ENCODE measurements at places on chromosomes 13 and 19. TPM values are rescaled to one million over a fixed set of nuclear protein-coding genes. Genes with fewer than 3 reads are reported as not detected.

Gene AP1M1
- total RNA-seq = 150 TPM

Gene LMO7
- 23.1 TPM for total RNA-seq

Gene ZNF491
- total RNA-seq = 1.4 TPM

Gene ZNF83
- total RNA-seq = 57.8 TPM

Gene KASH5
- 0.45 TPM for total RNA-seq

Gene HRC
- not detected for total RNA-seq

Gene ARRDC5
- total RNA-seq = 1.8 TPM

Gene ENOX1
- total RNA-seq = 0.19 TPM

Gene ZFP28
- 5.6 TPM for total RNA-seq

Gene FAM216B
- total RNA-seq = not detected

- H3K36me3 ChIP-seq = peaks cover 24% of the 10 kb centered on the region
- H3K4me3 ChIP-seq = peak overlapping the region; percentile 81
- H3K27ac ChIP-seq = peak overlapping the region; percentile 97
- peaks cover 38% of the 10 kb centered on the region for H3K27me3 ChIP-seq
- peaks cover 65% of the 10 kb centered on the region for H3K4me1 ChIP-seq
- DNase-seq = peak; percentile 32
Measured at GRCh38 chr13:50126263-50126992, 111.2 kb downstream of the KCNRG start.

DNA sequence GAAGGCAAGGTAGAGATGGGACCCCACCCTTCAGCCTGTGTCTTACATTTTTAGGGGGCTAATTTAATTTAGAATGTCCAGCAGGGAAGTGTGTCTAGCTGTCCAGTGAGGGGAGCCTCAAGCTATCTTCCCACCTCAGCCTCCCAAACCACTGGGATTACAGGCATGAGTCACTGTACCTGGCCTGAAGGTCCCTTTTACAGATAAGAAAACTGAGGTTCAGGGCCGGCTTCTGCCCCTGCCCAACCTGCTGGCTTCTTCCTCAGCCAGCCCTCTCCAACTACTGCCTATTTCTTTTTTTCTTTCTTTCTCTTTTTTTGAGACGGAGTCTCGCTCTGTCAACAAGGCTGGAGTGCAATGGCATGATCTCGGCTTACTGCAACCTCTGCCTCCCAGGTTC, 19.4 kb upstream of the HOMER3 start:
- H3K4me3 ChIP-seq = no peak overlapping the region
- H3K27me3 ChIP-seq = peaks cover 12% of the 10 kb centered on the region
- no peaks in the 10 kb centered on the region for H3K36me3 ChIP-seq
- no peak overlapping the region for H3K27ac ChIP-seq

DNA sequence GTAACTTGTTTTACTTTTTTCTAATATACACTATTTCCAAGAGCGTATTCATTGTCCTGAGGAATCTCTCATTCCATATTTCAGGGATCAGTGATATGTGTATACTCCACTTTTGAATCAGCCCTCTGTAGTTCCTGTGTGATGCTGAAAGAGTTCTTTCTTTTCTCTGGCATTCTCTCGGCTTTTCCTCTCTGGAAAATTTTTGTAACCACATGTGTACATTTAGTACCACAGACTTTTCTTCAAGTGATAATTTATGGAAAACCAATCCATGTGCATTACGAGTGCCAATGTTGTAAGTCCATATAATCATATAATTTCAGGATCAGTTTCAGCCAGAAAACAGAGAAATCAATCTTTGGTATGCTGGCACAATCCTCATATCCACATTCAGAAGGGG, 102.2 kb upstream of the MBNL2 start:
- no peak overlapping the region for H3K27ac ChIP-seq
- no peaks in the 10 kb centered on the region for H3K36me3 ChIP-seq
- DNase-seq = no peak
- no peak overlapping the region for H3K4me3 ChIP-seq
- no peaks in the 10 kb centered on the region for H3K4me1 ChIP-seq

GRCh38 chr19:49450405-49450804, 1.2 kb downstream of the PIH1D1 start:
- peaks cover 61% of the 10 kb centered on the region for H3K4me1 ChIP-seq
- H3K27ac ChIP-seq = peak overlapping the region; percentile 100
- peaks cover 42% of the 10 kb centered on the region for H3K36me3 ChIP-seq
- H3K27me3 ChIP-seq = no peaks in the 10 kb centered on the region
- no peak for DNase-seq

GRCh38 chr19:17244618-17245534, 843 bp downstream of the NR2F6 start:
- peaks cover 21% of the 10 kb centered on the region for H3K27me3 ChIP-seq
- H3K4me1 ChIP-seq = peaks cover 7% of the 10 kb centered on the region
- H3K4me3 ChIP-seq = peak overlapping the region; percentile 48

DNA sequence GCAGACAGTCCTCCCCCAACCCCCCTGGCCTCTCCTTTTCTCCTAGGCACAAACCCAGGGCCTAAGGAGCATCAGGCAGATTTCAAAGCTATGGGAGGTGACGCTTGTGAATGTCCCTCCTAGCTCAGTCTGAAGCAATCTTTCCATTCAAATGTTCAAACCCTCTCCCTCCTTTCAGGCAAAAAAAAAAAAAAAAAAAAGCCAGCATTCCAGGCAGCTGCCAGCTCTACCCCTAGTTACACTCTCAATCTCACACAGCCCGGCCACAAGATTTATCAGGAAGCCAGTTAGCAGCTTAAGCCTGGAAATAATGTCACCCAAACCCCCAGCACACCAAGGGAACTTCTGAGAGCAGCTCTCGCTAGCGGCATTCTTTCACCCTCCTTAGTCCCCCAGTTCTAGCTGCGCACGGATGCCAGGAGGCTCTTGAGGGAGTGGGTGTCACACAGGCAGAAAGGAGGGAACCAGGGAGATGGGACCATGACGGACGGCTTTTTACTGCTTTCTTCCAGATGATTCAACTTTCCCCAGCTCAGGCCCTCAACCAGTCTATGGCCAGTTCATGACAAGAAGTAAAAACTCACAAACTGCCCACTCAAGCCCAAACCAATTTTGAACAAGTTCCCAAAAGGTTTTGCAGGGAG, 6.3 kb downstream of the SH3GL1 start:
- H3K27ac ChIP-seq = no peak overlapping the region
- H3K4me3 ChIP-seq = no peak overlapping the region
- H3K4me1 ChIP-seq = peaks cover 76% of the 10 kb centered on the region
- DNase-seq = no peak
- no peaks in the 10 kb centered on the region for H3K27me3 ChIP-seq

- no peak overlapping the region for H3K4me3 ChIP-seq
- H3K4me1 ChIP-seq = no peaks in the 10 kb centered on the region
- no peaks in the 10 kb centered on the region for H3K36me3 ChIP-seq
- H3K27me3 ChIP-seq = peaks cover 6% of the 10 kb centered on the region
- no peak overlapping the region for H3K27ac ChIP-seq
Measured at GRCh38 chr13:39245688-39246087, 207.4 kb downstream of the NHLRC3 start.

GRCh38 chr19:38031423-38031770, 124.4 kb downstream of the SIPA1L3 start:
- no peak overlapping the region for H3K4me3 ChIP-seq
- no peak for DNase-seq
- no peaks in the 10 kb centered on the region for H3K4me1 ChIP-seq
- H3K36me3 ChIP-seq = peaks cover 4% of the 10 kb centered on the region
- H3K27me3 ChIP-seq = no peaks in the 10 kb centered on the region

DNA sequence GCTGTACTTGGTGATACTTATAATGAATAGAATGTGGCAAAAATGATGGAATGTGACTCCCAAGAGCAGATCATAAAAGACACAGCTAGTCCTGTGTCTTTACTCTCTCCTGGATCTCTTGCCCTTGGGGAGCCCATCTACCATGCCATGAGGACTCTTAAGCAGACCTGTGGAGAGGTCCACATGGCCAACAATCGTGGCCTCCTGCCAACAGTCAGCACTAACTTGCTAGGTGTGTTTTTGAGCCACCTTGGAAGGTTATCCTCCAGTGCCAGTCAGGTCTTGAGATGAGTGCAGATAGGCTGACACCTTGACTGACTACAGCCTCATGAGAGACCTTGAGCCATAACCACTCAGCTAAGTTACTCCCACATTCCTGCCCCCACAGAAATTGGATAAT, 22.3 kb upstream of the GPR183 start:
- peaks cover 42% of the 10 kb centered on the region for H3K4me1 ChIP-seq
- no peak for DNase-seq
- no peak overlapping the region for H3K27ac ChIP-seq
- no peaks in the 10 kb centered on the region for H3K27me3 ChIP-seq
- H3K4me3 ChIP-seq = no peak overlapping the region
- H3K36me3 ChIP-seq = peaks cover 71% of the 10 kb centered on the region

- H3K36me3 ChIP-seq = no peaks in the 10 kb centered on the region
- DNase-seq = no peak
- H3K27me3 ChIP-seq = no peaks in the 10 kb centered on the region
- H3K4me3 ChIP-seq = no peak overlapping the region
- peaks cover 2% of the 10 kb centered on the region for H3K4me1 ChIP-seq
Measured at GRCh38 chr13:72570019-72570418, 157.4 kb downstream of the MZT1 start.

- no peak overlapping the region for H3K27ac ChIP-seq
- H3K4me1 ChIP-seq = no peaks in the 10 kb centered on the region
- H3K27me3 ChIP-seq = no peaks in the 10 kb centered on the region
- H3K36me3 ChIP-seq = no peaks in the 10 kb centered on the region
Measured at GRCh38 chr19:18731562-18732008, 48.1 kb downstream of the CRTC1 start.

DNA sequence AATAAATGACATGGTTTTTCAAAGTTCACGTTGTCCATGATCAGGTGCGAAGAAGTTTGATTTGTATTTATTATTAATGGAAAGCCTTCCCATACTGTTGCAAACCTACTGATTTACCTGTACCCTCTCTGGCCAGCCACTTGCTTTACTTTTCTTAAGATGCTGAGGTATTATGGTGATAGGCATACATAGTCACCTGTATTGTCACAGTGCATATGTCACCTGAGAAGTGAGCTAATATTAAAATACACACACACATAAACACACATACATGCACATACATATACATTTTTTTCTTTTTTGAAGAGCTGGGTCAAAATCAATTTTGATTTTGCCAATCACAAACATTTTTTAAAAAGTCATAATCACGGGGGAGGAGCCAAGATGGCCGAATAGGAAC, 72.1 kb downstream of the RNASEH2B start:
- DNase-seq = no peak
- H3K27me3 ChIP-seq = peaks cover 2% of the 10 kb centered on the region
- peak overlapping the region; percentile 59 for H3K4me3 ChIP-seq
- H3K27ac ChIP-seq = peak overlapping the region; percentile 19

GRCh38 chr19:45158503-45159209, 2.1 kb downstream of the NKPD1 start:
- no peaks in the 10 kb centered on the region for H3K36me3 ChIP-seq
- peaks cover 7% of the 10 kb centered on the region for H3K4me1 ChIP-seq
- peak overlapping the region; percentile 46 for H3K27ac ChIP-seq
- peaks cover 24% of the 10 kb centered on the region for H3K27me3 ChIP-seq
- DNase-seq = no peak

DNA sequence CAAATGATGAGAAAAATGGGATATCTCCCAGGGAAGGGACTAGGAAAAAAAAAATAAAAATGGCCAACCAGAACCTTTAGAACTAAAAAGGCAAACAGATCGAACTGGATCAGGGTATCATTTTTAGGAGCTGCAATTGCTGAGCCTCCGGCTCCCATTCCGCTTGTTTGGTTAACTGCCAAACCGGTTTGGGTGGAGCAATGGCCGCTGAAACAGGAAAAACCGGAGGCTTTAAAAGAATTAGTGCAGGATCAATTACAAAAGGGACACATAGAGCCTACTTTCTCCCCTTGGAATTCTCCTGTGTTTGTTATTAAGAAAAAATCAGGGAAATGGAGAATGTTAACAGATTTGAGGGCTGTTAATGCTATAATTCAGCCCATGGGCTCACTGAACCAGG, 12.7 kb upstream of the ZNF443 start:
- DNase-seq = no peak
- no peak overlapping the region for H3K4me3 ChIP-seq
- H3K36me3 ChIP-seq = peaks cover 18% of the 10 kb centered on the region
- H3K27ac ChIP-seq = no peak overlapping the region
- H3K4me1 ChIP-seq = no peaks in the 10 kb centered on the region

DNA sequence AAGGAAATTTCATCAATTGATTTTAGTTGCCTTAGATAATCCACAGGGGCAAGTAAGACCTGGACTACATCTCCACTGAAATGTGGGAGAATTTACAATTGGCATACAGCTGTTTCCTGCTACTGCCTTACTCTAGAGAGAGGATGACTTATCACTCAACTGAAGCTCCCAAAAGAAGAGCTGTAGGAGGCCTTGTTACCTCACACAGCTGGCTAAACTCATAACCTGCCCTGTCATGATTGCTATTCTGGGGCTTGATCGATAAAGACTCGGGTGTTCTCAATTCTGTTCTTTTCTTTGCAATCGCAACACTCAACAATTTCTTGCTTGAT, 1396.4 kb downstream of the EFNB2 start:
- peaks cover 24% of the 10 kb centered on the region for H3K4me1 ChIP-seq
- no peak for DNase-seq
- H3K4me3 ChIP-seq = peak overlapping the region; percentile 80
- peak overlapping the region; percentile 98 for H3K27ac ChIP-seq
- peaks cover 2% of the 10 kb centered on the region for H3K27me3 ChIP-seq

GRCh38 chr13:79589603-79590393, 108.8 kb downstream of the NDFIP2 start:
- H3K4me1 ChIP-seq = no peaks in the 10 kb centered on the region
- no peak overlapping the region for H3K27ac ChIP-seq
- H3K4me3 ChIP-seq = no peak overlapping the region
- DNase-seq = no peak
- H3K27me3 ChIP-seq = peaks cover 3% of the 10 kb centered on the region

- no peak for DNase-seq
- peaks cover 15% of the 10 kb centered on the region for H3K4me1 ChIP-seq
- no peaks in the 10 kb centered on the region for H3K36me3 ChIP-seq
- H3K27ac ChIP-seq = no peak overlapping the region
Measured at GRCh38 chr19:54245936-54246335, 3.3 kb upstream of the LILRA6 start.

DNA sequence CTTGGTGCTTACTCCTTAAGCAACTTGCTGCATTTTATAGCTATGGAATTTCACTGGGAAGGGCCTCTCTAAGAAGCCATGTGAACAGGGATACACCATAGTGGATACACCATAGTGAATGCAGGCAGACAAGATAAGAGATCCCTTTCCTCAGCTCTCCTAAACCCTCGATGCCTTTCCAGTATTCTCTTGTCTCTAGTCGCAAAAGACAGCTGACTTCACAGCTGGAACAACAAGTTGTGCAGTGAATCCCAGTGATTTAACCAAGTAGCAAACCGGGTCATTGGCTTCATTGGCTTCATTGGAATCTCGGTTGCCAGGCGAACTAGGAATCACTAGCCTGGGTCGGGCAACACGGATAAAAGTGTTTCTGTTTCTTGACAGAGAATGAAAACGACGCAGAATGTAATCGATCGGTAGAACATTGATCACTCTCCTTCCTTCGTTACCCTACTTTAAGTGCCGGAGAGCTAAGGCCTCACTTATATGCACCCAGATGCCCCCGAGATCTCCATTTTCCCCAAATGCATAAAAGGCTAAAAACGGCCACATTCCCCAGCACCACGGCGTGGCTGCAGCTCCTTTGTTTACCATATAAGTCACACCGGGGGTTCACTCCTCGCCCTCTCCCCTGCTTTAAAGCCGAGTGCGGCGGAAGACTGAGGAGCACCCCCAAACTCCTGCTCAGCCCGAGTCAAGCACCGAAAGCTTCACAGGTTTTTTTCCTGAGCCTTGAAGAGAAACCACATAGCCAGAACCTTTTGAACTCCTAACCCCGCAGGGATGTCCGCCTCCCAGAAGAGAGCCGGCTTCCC, 674 bp downstream of the TRPC4 start:
- no peaks in the 10 kb centered on the region for H3K36me3 ChIP-seq
- no peak for DNase-seq
- no peak overlapping the region for H3K27ac ChIP-seq
- no peak overlapping the region for H3K4me3 ChIP-seq

- no peaks in the 10 kb centered on the region for H3K36me3 ChIP-seq
- no peaks in the 10 kb centered on the region for H3K27me3 ChIP-seq
- DNase-seq = no peak
- no peaks in the 10 kb centered on the region for H3K4me1 ChIP-seq
- no peak overlapping the region for H3K4me3 ChIP-seq
- no peak overlapping the region for H3K27ac ChIP-seq
Measured at GRCh38 chr13:25796474-25796873, 255.3 kb downstream of the SHISA2 start.

All from activated CD4-positive, alpha-beta T cell treated with anti-CD3 and anti-CD28 coated beads, Interleukin-2, amount 10 ng/mL, durations not matched to agents 7 days and 5 days (primary cell).